ENCODE measurements at places on chromosomes 2 and 18.
A peak's percentile ranks its signal among the peaks of the same experiment; 100 is the strongest.

DNA sequence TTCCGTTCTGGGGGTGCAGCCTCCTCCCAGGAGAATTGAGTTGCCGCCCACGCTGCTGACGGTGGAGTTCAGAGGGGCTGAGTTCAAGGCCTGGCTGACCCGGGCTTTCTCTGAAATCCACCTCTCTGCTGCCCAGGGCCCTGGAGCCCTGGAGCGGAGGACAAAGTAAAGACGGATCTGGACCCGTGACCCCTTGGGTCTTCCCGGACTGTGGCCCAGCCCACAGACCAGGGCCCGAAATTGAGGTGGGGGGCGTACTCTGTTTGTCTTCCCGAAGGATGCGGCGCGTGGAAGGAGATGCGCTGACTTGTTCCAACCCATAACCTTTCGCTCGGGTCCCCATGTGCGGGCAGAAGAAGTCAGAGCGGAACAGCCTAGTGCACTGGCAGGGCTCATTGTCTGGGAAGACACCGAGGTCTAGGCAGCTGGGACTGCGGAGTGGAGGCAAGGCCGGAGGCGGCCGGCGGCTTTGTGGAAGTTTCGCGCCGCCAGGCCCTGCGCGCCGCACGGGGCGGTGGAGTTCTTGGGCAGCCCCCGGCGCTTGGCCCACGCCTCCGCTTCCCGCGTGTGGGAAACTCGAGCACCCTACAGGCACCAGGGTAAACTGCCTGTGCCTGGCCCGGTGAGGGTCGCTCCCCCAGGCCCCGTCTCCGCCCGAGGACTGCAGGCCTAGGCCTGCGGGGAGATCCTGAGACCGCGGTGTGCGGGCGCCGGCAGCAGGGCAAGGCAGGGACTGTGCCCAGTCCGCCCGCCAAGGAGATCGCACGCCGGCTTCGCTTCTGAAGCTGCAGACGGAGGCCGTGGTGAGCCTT, 9.8 kb downstream of the POU3F3 start:
- DNase-seq = no peak

DNA sequence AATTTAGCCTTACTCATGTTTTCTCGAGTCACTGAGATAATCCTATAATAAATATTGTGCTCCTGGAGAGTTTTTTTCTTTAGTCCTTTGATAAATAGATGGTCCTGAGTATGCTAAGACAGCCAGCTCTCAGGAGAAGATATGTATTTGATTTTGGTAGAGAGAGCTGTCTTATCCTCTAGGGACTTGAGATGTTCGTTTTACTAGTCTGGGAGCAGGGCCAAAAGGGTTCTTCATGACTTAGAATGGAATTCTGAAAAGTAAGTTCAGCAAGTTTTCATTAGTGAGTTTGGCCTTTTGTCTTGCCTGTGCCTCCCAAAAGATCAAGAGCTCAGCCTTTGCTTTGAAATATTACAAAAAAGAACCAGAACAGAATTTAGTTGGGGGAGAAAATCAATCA, 246.7 kb downstream of the BABAM2 start:
- no peak for DNase-seq

- DNase-seq = no peak
Observed at GRCh38 chr2:211755187-211755586, 783.4 kb downstream of the ERBB4 start.

GRCh38 chr2:159185401-159186130, 100.9 kb downstream of the WDSUB1 start:
- peak; percentile 34 for DNase-seq

DNA sequence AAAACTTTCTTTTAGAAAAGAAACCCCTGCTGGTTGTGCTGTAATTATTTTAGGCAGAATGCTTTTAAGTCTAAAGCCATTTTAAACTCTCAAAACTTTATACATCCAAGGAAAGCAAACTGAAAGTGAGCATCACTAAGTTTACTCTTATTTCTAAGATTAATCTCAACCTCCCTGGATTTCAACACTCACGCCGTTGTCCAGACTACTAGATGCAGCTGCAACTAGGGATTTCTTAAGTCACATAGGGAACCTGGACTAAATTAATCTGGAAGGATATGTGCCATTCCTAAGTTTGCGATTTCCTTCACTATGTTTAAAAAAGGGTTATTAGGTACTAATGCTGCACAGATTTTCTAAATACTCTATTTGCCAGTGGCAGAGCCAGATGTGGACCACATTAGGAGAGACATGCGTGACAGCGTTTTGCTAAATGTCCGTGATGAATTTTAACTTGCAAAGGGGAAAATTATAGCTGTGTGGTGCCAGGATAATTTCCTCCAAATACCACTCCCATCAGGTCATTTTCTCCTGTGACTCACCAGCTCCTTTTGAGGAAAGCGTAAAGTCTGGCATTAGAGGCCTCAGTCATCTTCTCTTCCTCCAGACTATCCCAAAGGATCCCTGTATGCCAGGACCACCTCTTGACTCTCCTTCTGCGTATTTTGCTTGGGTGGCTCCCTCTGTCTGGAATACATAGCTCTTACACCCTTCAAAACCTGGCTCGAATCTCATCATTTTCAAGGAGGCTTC, 143.7 kb downstream of the ATL2 start:
- no peak for DNase-seq

All from CD4-positive, alpha-beta T cell treated with Interleukin-21 for 1 hour (primary cell).